Thoracic aorta (tissue), 2 donors: ENCODE measurements at places on chromosomes 16 and 17.

GRCh38 chr16:87150681-87151280 lies 166.4 kb downstream of the C16orf95 start:
- no peak for DNase-seq
- no peaks in the 10 kb centered on the region for H3K27me3 ChIP-seq
- H3K27ac ChIP-seq: no peak overlapping the region
- H3K4me1 ChIP-seq: peaks cover 12% of the 10 kb centered on the region
- H3K36me3 ChIP-seq: no peaks in the 10 kb centered on the region

DNA sequence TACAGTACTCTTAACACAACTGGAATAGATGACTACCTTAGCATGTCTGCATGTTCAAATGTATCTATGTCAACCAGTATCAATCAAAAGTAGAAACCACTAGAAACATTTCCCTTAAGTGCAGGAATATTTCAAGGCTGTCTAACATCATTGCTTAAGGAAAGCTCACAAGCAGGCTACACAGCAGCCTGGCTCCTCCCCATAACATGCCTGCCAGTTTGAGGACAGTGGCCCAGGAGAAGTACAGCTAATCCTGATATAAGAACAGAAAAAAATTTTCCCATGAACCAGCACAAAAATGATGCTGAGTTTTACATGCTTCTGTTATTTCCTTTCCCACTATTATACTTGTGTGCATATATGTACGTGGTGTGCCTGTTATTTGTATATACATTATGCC lies 175.1 kb downstream of the MYO1D start:
- no peaks in the 10 kb centered on the region for H3K27me3 ChIP-seq
- no peaks in the 10 kb centered on the region for H3K4me1 ChIP-seq
- no peak overlapping the region for H3K27ac ChIP-seq
- DNase-seq: no peak
- H3K36me3 ChIP-seq: no peaks in the 10 kb centered on the region

DNA sequence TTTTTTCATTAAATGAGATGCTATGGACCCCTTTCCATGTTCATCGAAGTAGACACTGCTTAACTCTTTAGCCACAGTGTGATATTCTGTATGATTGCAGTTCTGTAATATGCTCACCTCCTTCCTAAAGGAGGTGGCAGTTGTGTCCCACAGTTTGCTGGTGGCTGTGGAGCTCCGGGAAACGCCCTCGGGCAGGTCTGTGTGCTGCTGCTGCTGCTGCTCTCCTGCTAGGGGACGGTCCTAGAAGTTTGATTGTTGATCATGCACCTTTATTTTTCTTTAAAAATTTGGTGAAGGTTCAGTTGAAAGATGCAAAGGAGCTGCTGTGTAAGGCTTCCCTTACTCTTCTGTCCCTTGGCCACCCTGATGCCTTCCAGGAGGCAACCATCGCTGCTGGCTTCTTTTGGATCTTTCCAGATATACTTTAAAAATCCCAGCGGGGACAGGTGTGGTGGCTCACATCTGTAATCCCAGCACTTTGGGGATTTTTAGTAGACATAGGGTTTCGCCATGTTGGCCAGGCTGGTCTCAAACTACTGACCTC lies 8.4 kb upstream of the CLEC18A start:
- H3K4me3 ChIP-seq: no peak overlapping the region
- H3K36me3 ChIP-seq: peaks cover 27% of the 10 kb centered on the region
- DNase-seq: no peak
- peak overlapping the region; percentile 61 for H3K27ac ChIP-seq
- H3K4me1 ChIP-seq: peaks cover 54% of the 10 kb centered on the region
- H3K27me3 ChIP-seq: no peaks in the 10 kb centered on the region

DNA sequence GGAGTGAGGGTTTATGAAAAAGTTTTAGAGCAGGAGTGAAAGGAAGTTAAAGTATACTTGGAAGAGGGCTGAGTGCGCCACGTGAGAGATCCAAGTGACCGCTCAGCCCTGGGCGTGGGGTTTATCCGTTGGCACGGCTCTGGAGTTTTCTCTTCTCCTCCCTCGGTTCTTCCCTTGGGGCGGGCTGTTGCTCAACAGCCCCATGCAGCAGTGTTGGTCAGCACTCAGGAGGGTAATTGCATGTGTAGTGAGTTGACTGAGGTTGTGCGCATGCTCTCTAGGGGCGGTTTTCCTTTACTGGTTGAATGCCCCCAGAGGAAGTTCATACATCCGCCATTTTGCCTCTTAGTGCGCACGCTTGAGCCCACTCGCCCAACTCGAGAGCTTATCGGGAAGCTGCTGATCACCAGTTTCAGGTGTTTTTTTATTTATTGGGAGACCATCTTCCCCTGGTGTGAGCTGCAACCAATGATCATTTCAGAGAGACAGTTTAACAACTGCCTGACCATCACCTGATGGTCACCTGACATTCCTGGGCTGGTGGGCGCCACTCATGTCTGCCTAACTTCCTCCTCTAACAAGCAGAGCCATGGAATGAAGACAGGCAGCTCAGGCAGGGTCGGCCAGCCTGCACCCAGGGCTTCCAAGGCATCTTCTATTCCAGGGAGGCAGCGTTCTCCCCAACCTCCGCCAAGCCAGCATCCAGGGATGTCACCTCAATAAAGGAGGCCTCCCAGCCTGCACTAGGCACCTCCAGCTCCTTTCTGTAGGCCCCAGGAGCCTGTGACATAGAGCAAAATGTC lies 41.3 kb upstream of the DNAH17 start:
- H3K4me3 ChIP-seq: no peak overlapping the region
- no peaks in the 10 kb centered on the region for H3K36me3 ChIP-seq
- no peaks in the 10 kb centered on the region for H3K27me3 ChIP-seq
- H3K4me1 ChIP-seq: peaks cover 29% of the 10 kb centered on the region

DNA sequence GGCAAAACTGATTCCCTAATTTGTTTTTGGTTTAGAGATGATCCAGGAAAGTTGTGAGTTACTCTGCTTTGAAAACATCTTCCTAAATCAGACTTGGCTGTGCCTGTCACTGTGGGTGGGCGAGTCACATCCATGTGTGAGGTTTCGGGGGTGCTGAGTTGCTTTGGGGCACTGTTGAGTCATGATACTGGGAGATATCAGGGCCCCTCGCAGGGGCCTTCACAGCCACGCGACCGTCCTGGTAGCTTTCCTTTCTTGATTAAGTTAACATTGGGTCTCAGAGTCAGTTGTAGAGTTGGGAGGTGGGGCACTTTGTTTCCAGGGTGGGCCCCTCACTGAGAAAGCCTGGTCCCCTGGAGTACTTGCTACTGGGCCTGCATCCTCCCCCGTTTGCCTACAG lies 58.3 kb upstream of the LGALS9 start:
- no peaks in the 10 kb centered on the region for H3K36me3 ChIP-seq
- H3K4me3 ChIP-seq: no peak overlapping the region
- H3K27ac ChIP-seq: no peak overlapping the region

GRCh38 chr16:80670170-80670865 lies 129.5 kb downstream of the DYNLRB2 start:
- no peak overlapping the region for H3K27ac ChIP-seq
- no peaks in the 10 kb centered on the region for H3K36me3 ChIP-seq
- DNase-seq: no peak
- no peaks in the 10 kb centered on the region for H3K4me1 ChIP-seq
- no peak overlapping the region for H3K4me3 ChIP-seq

DNA sequence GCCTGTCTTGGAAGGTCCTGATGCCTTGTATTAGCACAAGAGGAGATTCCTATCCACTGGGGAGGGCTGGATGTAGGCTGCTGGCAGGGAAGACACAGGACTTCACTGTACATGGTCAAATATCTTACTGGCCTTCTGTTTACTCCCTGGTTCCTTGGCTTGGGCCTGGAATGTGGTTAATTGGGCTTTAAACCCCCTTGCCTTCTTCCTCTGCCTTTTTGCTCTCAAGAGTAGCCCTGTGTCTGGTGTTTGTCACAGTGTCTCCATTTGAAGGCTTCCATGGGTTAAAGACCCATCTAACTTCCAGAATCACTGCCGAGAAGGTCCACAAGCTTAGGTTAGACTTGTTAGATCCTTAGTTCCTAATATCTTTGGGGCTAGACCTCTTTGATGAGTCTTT lies 7.1 kb upstream of the CHCT1 start:
- H3K27ac ChIP-seq: no peak overlapping the region
- DNase-seq: no peak
- H3K27me3 ChIP-seq: no peaks in the 10 kb centered on the region
- no peaks in the 10 kb centered on the region for H3K36me3 ChIP-seq
- H3K4me1 ChIP-seq: no peaks in the 10 kb centered on the region

DNA sequence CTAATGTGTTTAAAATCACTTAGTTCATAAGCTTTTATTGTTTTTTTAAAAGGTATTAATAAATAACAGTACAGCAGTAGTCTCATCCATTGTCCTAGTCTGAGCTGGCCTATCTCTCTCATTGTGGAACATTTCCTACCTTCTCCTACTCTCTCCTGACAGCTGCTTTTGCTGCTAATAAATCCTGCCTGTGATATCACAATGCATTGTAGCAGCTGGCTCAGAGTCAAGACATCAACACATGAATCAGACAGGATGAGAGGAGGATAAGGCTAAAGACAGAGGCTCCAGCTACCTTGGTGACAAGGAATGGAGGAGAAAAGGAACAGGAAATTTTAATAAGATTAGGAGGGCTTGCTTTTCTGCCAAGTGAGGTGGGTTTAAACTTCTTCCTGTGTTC lies 626.1 kb downstream of the HS3ST4 start:
- DNase-seq: no peak
- no peaks in the 10 kb centered on the region for H3K4me1 ChIP-seq
- no peak overlapping the region for H3K27ac ChIP-seq
- H3K36me3 ChIP-seq: no peaks in the 10 kb centered on the region
- H3K4me3 ChIP-seq: no peak overlapping the region

DNA sequence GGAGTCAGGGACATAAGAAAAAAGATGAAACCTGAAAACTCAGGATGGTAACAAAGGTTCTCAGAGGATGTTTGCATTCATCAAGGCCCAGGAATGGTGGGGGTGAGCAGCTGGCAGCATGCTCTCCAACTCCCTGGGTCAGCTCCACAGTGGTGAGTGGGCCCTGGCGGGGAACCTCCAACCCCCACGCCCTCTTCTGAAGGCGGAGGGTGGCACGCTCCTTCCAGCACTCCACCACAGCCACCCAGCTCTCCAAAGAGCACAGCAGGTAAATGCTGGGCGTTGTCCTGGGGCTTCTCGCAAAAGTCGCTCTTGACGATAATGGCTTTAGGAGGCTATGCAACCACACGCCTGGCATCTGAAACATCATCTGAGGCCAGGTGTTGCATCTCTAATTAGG lies 173.8 kb downstream of the C16orf78 start:
- H3K4me3 ChIP-seq: no peak overlapping the region
- no peak overlapping the region for H3K27ac ChIP-seq
- no peaks in the 10 kb centered on the region for H3K27me3 ChIP-seq
- no peaks in the 10 kb centered on the region for H3K36me3 ChIP-seq

- no peak overlapping the region for H3K27ac ChIP-seq
- DNase-seq: no peak
- no peak overlapping the region for H3K4me3 ChIP-seq
- H3K36me3 ChIP-seq: no peaks in the 10 kb centered on the region
- peaks cover 4% of the 10 kb centered on the region for H3K4me1 ChIP-seq
Measured at GRCh38 chr17:67386965-67387551, 10.0 kb downstream of the PITPNC1 start.
